Kidney tubule cell (primary cell): ENCODE measurements at places on chromosomes 12 and 14.
A peak's percentile ranks its signal among the peaks of the same experiment; 100 is the strongest.

GRCh38 chr12:63238892-63239291, 87.9 kb upstream of the AVPR1A start:
- peak; percentile 65 for DNase-seq

DNA sequence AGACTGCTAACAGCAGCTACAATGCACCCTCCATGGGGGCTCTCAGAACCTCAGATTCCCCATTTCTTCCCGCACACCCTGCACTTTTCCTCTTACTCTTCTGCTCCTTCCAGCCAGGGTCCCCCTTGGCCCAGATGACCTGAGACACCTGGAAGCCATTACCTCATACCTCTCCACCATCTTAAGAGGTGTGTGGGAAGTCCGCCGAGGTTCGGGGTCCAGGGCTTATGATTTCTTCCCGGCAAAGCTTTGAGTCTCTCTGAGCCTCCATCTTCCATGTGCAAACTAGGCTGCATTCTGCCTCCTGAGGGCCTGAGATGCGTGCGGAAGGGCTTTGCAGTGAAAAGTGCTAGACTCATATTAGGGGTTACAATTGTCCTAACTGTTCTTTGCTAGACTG, 5.3 kb downstream of the GSC start:
- DNase-seq = no peak

- DNase-seq = no peak
Measured at GRCh38 chr12:12902036-12902435, 10.7 kb downstream of the GPRC5A start.

DNA sequence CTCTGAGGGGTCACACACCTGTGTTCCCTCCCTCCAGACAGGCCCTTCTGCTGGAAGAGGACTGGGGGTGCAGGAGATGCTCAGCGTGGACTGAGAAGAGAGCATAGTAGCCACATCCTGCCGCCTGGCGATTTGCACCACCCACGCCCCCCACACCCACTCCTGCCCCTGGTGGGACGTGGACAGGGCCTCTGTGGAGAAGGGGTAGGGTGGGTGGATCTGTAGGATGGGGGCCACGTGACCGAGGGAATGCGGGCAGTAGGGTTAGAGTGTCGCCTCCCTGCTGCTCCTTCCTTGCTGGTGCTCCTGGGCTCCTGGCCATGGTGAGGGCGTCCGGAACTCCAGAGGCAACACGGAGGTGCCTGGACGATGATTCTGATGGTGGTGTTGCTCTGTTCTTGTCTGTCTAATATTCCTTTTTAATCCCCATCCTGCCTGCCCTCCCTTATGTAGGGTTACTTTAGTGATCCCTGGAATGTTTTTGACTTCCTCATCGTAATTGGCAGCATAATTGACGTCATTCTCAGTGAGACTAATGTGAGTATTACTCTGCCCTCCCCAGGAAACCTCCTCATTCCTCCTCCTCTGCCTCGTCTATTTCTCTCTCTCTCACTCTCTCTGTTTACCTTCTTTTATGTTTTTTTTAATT, 161.5 kb upstream of the FKBP4 start:
- no peak for DNase-seq

DNA sequence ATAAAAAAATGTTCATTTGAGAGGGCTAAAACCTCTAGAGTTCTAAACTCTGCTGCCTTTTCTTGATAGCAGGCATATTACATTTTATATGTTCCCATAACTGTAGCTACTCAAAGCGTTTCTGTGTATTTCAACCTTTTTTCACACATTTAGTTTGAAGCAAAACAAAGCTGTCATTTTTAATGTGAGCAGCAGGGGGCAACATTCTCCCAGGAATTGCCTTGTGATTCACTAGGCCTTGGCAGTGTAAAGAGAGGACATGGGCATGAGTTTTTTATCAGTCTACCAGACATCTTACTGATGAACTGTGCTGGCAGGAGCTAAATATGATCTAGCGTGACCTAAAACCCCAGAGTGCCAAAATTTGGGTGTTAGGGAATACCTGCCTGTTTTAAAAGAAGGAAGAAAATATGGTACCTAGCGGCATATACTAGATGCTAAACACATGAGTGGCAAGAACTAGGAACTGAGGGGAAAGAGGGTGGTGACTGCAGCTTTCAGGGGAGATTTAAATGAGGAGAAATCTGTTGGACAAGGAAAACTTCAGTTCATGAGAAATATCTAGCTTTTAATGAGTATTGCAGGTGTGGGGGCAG, 65.3 kb downstream of the IFT43 start:
- peak; percentile 61 for DNase-seq

GRCh38 chr14:72075649-72076334, 143.6 kb downstream of the RGS6 start:
- DNase-seq = no peak

- peak; percentile 73 for DNase-seq
Measured at GRCh38 chr12:53989227-53990113, 4.5 kb downstream of the HOXC10 start.

GRCh38 chr12:99985631-99986030, 895 bp upstream of the ANKS1B start:
- no peak for DNase-seq

GRCh38 chr14:78690836-78691235, 520.7 kb downstream of the NRXN3 start:
- DNase-seq = no peak

- no peak for DNase-seq
Measured at GRCh38 chr12:56288705-56289387, 11.3 kb downstream of the CS start.

DNA sequence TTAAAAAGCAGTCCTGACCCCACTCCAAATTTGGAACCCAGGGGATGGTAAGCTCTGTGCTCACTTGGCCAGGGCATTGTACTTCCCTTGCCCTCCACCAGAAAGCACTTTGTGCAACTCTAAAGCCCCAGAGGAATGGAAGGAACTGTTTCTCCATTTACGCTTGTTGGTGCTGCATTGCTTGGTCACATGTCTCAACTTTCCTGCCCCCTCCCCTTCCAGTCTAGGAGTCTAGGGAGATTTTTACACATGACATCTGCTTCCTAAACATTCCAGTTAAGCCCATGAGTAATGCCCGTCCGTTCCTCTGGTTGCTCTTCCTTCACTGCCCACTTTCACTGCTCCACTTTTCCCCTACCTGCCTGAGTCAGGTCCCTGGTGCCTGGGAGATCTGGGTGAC, 92.6 kb upstream of the MAP1LC3B2 start:
- peak; percentile 68 for DNase-seq

- DNase-seq = peak; percentile 55
Measured at GRCh38 chr14:93527203-93527607, 96.5 kb downstream of the UNC79 start.

- DNase-seq = no peak
Measured at GRCh38 chr12:104576980-104577580, 120.3 kb downstream of the CHST11 start.

- DNase-seq = no peak
Measured at GRCh38 chr12:118342090-118342489, 30.6 kb downstream of the TAOK3 start.

- no peak for DNase-seq
Measured at GRCh38 chr14:99229654-99230207, 42.3 kb downstream of the BCL11B start.

GRCh38 chr12:80033448-80033847, 65.9 kb upstream of the OTOGL start:
- DNase-seq = peak; percentile 17

- DNase-seq = peak; percentile 6
Measured at GRCh38 chr14:89186856-89187376, 230.1 kb downstream of the FOXN3 start.

DNA sequence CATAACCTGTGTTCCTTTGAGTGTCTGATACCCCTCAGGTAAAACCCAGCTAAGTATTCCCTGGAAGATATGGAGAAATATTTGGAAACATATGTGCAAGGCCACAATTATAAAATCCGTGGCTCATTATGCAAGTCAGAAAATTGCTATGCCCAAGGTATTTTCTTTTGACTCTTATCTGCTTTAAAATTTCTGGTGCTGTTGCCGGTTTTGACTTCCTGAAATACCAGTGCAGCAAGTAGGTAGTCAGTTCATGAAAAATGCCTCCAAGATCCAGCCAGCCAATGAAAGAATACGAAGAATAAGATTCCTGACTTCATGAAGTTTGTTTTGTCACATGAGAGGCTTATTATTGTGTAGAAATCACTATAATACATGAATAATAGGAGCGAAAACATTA, 20.2 kb upstream of the FUT8 start:
- DNase-seq = no peak

- DNase-seq = no peak
Measured at GRCh38 chr12:45406988-45407850, 191.3 kb downstream of the ANO6 start.

DNA sequence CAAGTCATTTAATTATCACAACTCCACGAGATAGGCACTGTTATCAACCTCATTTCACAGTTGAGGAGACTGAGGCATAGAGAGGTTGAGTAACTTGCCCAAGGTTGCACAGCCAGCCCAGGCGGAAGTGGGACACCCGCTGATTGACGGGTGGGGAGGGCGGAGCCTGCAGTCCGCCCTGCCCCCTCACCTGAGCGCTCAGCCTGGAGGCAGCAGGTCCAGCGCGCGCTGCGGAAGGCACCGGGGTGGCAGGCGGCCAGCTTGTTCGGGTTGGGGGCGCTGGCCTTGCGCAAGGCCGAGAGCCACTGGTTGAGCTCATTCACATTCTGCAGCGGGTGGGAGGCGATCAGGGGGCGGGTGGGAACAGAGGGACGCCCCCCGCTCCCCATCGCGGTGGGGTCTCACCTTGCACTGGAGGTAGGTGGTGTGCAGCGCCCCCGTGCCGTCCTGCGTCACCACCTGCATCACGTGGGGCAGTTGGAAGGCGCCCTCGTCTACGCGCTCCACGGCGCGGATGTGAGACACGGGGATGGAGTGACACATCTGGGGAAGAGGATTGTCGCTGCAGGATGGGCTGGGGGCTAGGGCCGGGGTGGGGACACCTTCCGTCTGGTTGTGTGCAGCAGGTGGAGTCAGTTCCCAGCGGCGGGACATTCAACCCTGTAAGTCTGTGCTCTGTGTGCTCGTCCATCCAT, 31.7 kb downstream of the RASAL1 start:
- peak; percentile 30 for DNase-seq

- DNase-seq = no peak
Measured at GRCh38 chr12:69651922-69652321, 41.2 kb upstream of the LRRC10 start.

DNA sequence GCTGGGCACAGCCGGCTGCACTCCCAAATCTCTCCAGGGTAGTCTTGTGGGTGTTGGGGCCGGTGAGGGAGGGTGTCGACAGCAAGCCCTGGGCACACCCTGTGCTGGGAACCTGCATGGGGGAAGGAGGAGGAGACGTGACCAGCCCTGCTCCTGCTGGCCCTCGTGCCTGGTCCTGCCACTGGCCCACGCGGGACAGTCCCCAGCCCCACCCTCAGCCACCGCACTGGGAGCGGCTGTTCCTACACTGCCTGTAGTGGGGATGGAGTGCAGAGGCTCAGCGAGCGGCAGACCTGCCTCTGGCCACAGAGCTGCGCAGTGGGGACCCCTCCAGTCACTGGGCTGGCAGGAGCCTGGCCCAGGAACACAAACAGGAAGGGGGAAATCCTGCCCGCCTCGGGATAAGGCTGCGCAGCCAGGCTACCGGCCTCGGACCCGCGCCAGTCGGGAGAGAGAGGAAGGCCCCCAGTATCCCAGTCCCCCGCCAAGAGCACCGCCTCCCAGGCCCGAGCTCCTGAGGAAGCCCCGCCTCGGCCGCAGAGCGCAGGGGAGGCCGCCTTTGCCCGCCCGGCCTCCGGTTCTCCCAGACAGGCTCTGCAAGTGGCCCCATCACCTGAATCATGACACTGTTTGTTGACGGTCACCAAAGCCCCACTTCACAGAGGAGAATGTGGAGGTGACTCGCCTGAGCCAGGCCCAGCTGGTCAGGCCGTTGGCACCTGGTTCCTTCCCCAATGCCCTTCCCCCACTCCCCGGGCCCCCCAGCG, 10.6 kb downstream of the AHNAK2 start:
- no peak for DNase-seq

GRCh38 chr14:74407021-74407800, 18.8 kb downstream of the SYNDIG1L start:
- no peak for DNase-seq

- DNase-seq = no peak
Measured at GRCh38 chr12:3228552-3228951, 151.4 kb downstream of the TSPAN9 start.

DNA sequence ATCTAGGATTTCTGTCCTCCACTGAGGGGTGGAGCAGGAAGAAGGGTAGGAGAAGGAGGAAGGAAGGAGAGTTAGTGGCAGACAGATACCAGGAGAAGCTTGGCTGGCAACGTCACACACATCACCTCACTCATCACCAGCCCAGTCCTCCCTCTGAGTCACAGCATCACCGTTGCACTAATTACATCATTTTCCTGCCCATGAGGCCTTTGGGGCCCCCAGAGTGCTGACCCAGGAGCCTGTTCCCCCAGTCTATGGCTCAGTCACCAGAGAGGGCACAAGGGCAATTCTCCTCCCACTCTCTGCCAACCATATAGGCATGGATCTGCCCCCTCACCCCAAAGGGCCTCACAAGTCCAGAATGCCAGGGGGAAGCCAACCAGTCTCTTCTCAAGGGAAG, 4.6 kb downstream of the RND1 start:
- DNase-seq = peak; percentile 65

- peak; percentile 3 for DNase-seq
Measured at GRCh38 chr12:109288571-109288970, 20.5 kb downstream of the FOXN4 start.

GRCh38 chr12:49051373-49051764, 9.2 kb downstream of the KMT2D start:
- DNase-seq = no peak

DNA sequence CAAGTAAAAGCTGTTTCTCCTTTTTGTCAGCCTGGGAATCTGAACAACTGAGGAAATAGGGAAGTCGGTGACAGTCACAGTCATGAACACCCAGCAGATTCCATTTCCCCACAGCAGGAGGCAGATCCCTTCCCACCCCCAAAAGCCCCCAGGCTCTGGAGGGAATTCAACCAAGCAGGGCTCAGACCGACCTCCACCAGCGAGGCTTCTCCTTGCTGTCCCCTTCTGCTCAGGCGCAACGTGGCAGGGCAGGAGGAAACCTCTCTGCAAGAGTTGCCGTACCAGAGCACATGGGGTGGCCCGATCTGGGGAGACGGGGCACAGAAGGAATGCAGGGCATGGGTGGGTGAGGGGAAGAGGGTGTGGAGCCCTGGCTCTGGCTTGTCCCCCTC, 319 bp downstream of the GALNT6 start:
- DNase-seq = peak; percentile 14

- DNase-seq = peak; percentile 17
Measured at GRCh38 chr14:101780887-101781239, 19.4 kb downstream of the PPP2R5C start.
